A549 treated with dexamethasone at 1 μM for 4 hours (cell line): ENCODE measurements at places on chromosomes 2 and 18. TPM values are rescaled to one million over a fixed set of nuclear protein-coding genes. Genes with fewer than 3 reads are reported as not detected.

Gene ASB18
- total RNA-seq, result not detected in 5 replicates

Gene SPEG
- total RNA-seq, result 7.0 to 12.6 TPM (median 9.4 TPM) in 5 replicates

Gene STK25
- 81.1 to 126 TPM (median 115 TPM) in 5 replicates for total RNA-seq

Gene ZC3H6
- 0.24 to 0.80 TPM (median 0.62 TPM) in 5 replicates for total RNA-seq

Gene LBX2
- total RNA-seq, result 2.7 to 3.7 TPM (median 3.0 TPM) in 5 replicates

Gene CYP27C1
- 2.4 to 4.4 TPM (median 4.1 TPM) in 5 replicates for total RNA-seq

Gene FAM124B
- total RNA-seq, result 0.05 TPM in 1 of 5 replicates, not detected in the others

Gene CYTIP
- 0.04 to 0.25 TPM (median 0.05 TPM) in 3 of 5 replicates, not detected in the others for total RNA-seq

Gene REG3G
- not detected in 5 replicates for total RNA-seq

Gene KCNS3
- total RNA-seq, result 1.1 to 1.5 TPM (median 1.3 TPM) in 5 replicates

Gene ACADL
- 0.06 to 0.14 TPM (median 0.07 TPM) in 3 of 5 replicates, not detected in the others for total RNA-seq

Gene PRSS56
- 0.08 to 0.16 TPM (median 0.12 TPM) in 4 of 5 replicates, not detected in the other for total RNA-seq

Gene RAX
- total RNA-seq, result not detected in 5 replicates

Gene C2orf66
- 0.05 TPM in 1 of 5 replicates, not detected in the others for total RNA-seq

Gene BOD1L2
- not detected in 5 replicates for total RNA-seq

Gene HTR2B
- 0.04 TPM in 1 of 5 replicates, not detected in the others for total RNA-seq

Gene FBXO15
- 0.61 to 0.91 TPM (median 0.73 TPM) in 5 replicates for total RNA-seq

Gene GCKR
- 0.13 to 0.20 TPM (median 0.13 TPM) in 5 replicates for total RNA-seq
